ENCODE measurements at places on chromosomes 7 and 10. TPM values are rescaled to one million over a fixed set of nuclear protein-coding genes. Genes with fewer than 3 reads are reported as not detected.

Gene GRM3
- total RNA-seq = not detected

Gene NPY4R
- not detected for total RNA-seq

Gene GIMAP7
- not detected for total RNA-seq

Gene LEP
- total RNA-seq = not detected

Gene HACD1
- total RNA-seq = 8.7 TPM

Gene COBL
- 0.03 TPM for total RNA-seq

Gene CALCR
- total RNA-seq = 1.9 TPM

Gene SERPINE1
- 1.2 TPM for total RNA-seq

Gene FRAT1
- total RNA-seq = 2.1 TPM

Gene OR6B1
- total RNA-seq = not detected

Gene DPP6
- total RNA-seq = not detected

Gene ITIH5
- 0.66 TPM for total RNA-seq

Gene NDUFA5
- 94.0 TPM for total RNA-seq

Gene SPRN
- total RNA-seq = not detected

Gene MARVELD1
- total RNA-seq = 30.4 TPM

Gene CNPY1
- not detected for total RNA-seq

Gene XRCC2
- total RNA-seq = 45.0 TPM
